ENCODE measurements at places on chromosomes 2 and 18. TPM values are rescaled to one million over a fixed set of nuclear protein-coding genes. Genes with fewer than 3 reads are reported as not detected.

GRCh38 chr2:66024391-66024790 is 410.5 kb upstream of the MEIS1 start:
- DNase-seq: no peak

- no peak for DNase-seq
Measured at GRCh38 chr18:7741640-7742039, 174.5 kb downstream of the PTPRM start.

DNA sequence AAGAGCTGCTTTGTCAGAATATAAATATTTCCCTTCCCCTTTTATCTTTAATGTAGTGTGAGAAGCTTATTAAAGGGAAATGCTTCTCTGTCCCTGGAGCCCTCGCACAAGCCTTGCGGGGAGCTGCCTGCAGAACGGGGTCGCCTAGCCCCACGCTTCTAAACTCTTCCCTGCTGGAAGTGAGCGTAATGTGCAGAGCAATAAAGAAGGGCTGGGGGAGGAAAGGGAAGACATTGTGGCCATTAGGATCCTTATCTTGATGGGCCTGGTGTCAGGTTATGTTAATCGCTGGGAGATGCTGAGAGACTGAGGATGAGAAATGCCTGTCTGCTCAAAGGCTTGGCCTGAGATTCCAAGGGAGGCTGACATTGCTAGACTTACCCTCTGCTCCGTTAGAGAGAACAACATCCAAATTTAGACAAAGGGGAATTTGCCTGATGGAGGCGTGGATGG is 18.9 kb upstream of the FZD7 start:
- no peak for DNase-seq

DNA sequence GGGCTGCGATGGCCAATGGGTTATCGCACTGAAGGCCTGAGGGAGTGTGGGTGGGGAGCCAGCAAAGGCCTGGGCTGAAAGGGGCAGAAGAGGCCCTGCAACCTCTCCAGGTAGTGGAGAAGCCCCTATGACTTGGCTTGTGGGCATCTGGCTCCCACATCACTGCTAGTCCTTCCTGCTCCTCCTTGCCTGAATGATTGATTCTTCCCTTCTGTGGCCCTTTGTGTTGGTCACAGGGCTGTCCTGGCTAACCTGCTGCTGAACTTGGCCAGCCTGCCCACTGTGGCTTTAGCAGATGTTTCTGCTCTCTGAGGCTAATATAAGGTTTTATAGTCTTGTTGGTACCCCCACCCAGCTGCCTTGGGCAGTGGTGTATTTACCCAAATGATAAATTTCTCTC is 136.2 kb upstream of the ALPP start:
- no peak for DNase-seq

DNA sequence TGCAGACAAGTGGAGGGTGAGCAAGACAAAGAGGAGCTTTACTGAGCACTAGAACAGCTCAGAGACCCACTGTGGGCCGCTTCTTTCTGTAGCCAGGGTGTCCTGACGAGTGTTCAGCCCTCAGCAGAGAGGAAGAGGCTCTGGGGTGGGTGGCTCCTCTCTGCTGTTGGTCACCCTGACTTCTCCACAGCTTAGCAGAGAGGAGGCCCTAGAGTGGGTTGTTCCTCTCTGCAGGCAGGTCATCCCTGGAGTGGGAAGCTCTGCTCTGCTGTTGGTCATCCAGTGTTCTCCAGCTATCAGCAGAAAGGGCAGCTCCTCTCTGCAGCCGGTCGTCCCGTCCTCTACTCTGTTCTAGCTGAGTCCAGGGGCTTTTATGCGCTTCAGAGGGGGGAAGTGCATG is 286.5 kb downstream of the ICOS start:
- no peak for DNase-seq

DNA sequence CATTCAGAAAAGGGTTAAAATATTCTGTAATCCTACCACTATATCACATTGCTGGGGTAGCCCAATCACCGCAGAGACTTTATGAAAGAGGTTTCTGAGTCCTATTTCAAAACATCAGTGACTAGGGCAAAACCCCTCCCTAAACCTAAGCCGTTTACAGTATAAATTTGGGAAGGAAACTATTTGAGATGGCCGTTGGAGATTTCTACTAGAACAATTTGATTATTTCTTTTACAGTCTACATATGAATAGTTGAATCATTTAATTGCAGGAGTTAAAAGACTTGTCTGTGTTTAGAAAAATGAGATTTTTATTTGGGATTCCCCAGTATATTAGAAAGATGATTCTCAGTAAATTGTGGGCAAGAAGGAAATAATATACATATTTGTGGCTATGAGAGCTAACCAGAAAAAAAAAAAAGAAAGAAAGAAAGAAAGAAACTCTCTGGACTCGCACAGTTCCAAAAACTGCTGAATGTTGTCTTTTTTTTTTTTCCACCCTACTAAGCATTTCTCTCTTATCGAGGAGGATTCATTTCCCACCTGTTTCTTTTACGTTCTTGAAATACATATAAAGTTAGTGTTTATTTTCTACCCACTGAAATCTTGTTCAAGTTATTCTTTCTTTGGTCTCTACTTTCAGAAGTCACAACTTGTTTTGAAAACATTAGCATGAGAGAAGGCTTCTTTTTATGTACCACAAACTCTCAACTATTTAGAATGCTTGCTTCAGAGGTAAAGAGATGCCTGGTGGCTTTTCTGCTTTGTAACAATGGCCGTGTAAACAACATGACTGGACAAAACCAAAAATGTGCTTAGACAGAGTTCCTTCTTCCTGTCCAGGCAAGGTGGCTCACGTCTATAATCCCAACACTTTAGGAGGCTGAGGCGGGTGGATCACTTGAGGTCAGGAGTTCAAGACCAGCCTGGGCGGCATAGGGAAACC is 65.9 kb downstream of the BCL2 start:
- DNase-seq: no peak

- DNase-seq: no peak
Measured at GRCh38 chr18:52596748-52597435, 256.9 kb downstream of the DCC start.

DNA sequence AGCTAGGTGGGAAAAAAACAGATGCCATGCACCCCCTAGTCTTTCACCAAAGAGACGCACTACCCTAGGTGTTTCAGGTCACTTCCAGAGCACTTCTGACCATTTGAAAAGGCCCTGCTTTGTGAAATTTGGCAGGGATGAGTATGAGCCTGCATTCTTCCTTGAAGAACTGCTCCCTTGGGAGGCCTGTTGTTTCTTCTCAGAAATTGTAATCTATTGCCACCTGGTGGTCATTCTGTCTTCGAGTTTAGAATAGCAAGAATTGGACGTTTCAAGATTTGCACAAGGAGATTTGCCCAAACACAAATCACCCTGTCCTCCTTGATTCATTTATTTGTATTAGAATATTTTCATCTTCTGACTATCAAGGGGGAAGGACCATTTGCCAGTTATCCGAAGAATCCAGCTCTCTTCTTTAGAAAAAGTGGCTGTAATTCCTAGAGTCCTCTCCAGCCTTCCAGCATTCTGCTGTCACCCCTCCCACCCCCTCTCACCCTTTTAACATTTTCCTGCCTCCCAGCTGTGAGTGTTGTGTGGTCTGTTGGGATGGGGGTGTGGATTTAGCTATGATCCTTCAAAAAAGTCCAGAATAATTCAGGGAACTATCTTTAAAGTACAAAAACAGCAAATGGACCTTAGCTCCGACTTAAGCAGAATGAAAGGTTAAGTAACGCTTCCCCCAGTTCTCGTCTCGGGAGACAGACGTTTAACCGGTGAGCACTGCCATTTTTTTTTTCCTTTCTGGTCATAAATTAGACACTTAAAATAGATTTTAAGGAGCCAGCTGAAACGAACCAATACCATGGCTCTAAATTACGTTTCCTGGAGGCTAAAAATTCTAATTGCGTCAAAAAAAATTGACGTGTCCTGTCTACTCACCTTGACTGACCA is 3.7 kb upstream of the GAD1 start:
- peak; percentile 75 for DNase-seq

- no peak for DNase-seq
Measured at GRCh38 chr18:39846265-39846664, 2108.8 kb upstream of the PIK3C3 start.

- DNase-seq: no peak
Measured at GRCh38 chr18:77023102-77023782, 109.3 kb downstream of the MBP start.

GRCh38 chr2:235963853-235964577 is 204.2 kb downstream of the GBX2 start:
- no peak for DNase-seq

- DNase-seq: no peak
Measured at GRCh38 chr18:51385270-51385669, 187.8 kb upstream of the MEX3C start.

DNA sequence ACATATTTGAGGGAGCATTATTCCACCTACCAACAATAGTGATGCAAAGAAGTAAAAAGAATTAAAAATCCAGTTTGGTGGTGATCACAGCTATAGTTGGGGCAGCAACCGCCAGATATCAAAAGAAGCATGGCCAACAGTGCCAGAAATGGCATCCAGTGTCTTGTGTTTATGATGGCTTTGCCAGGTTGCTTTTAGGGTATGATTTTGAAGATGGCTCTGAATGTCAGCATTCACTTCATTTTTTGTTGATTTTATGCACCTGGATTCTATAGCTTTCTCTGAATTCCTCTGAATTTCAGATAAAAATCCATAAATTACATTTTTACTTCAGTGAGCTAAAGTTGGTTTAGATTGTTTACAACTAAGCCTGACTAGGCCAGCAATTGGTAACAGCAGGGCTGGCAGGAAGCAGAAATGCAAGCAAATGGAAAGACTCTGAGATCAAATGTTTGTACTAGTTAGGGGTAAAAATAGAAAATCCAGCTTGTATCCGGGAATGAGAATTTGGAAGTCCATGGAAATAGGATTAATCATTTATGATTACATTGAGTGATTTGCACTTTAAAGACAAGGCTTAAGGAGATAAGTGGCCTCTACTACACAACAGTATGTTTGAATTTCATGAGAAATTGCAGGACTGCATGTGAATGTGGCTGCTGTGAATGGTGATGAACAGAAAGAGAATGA is 40.4 kb downstream of the COL3A1 start:
- no peak for DNase-seq

DNA sequence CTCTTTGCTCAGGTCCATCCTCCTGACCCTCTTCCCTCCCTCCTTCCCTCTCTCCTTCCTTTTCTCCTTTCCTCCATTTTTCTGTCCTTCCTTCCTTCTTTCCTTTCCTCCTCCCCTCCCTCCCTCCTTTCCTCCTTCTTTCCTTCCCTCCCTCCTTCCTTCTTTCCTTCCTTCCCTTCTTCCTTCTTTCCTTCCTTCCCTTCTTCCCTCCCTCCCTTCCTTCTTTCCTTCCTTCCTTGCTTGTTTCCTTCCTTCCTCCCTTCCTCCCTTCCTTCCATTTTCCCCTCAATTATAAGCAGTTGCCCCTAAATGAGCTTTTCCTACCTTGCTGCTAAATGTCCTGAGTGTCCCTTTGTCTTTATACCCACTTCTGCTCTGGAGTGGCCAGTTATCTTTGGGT is 103.3 kb downstream of the NDUFA10 start:
- DNase-seq: no peak

DNA sequence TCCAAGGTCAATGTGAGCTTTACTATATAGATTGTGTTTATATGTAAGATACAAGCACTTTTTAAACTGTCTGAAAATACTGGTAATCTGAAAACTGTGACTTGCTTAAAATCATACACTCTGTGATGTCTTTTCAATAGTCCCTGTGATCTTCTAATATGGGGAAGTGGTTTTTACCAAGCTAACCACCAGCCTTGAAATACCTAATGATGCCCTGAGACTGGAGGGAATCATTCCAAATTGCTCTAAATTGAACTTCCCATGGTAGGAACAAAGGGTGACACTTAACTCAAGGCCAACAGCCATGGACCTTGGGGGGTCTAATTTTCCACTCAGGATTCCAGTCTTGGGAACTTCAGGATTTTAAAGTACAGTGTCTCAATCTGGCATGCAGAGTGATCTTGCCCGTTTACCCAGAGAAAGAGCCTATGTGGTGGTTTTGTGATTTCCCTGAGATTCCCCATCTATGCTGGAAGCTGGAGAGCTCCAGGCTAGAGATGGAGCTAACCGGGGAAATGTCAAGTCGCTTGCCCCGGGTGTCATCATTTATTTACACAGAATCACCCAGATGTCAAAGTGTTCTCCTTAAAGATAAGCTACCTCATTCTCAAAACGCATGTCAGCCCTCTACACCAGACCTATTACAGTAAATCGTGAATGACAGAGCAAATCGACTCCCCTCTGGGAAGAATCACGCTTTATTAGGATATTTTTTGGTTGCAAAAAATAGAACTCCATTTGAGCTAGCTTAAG is 198.5 kb downstream of the SP3 start:
- no peak for DNase-seq

DNA sequence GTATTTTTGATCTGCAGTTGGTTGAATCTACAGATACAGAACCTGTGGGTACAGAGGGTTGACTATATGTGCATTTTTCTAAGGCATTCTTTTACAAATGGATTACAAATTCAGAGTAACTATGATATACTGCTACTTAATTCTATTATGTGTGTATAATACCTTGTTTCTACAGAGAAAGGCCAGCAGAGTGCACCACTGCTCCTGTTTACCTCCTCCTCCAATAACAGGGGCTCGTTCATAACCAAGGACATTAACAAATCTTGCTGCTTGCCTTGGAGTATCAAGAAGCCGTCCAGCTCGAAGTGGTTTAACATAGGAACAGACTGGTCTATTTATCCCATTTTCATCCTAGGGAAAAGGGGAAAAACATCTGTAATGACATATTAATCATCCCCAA is 16.4 kb downstream of the CEP76 start:
- DNase-seq: no peak

DNA sequence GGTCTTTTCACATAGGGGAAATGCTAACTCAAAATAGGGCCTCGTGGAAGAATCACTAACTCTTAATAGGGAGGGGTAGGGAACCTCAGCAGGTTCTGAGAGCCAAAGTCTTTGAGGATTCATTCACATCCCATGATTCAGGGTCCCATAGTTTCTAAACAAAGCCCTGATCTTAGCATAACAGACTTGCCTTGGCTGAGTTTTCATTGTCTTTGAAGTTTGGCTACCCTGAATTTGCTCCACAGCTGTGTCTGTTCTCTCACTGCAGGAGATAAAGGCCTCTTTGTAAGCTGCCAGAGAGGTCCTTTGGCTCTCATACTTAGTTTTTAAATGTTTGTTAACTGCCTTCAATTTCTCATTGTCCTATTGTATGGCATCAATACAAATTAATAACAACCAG is 54.5 kb downstream of the ZDBF2 start:
- no peak for DNase-seq

REG1B gene
- total RNA-seq: not detected

FAP gene
- total RNA-seq: 50.0 TPM

GAL3ST2 gene
- not detected for total RNA-seq

B3GNT7 gene
- total RNA-seq: 0.44 TPM

G6PC2 gene
- total RNA-seq: not detected

CEP76 gene
- total RNA-seq: 5.7 TPM

NAT8 gene
- total RNA-seq: not detected

CPLX4 gene
- not detected for total RNA-seq

RNF181 gene
- 261 TPM for total RNA-seq

POTEC gene
- not detected for total RNA-seq

ALKAL2 gene
- total RNA-seq: not detected

IL36G gene
- not detected for total RNA-seq

Measured in glomerular endothelial cell (primary cell).